ENCODE measurements at places on chromosomes 4 and X.
A peak's percentile ranks its signal among the peaks of the same experiment; 100 is the strongest.

GRCh38 chr4:99202536-99202935, 16.5 kb downstream of the ADH6 start:
- DNase-seq: no peak

- DNase-seq: no peak
Observed at GRCh38 chr4:127209580-127210095, 423.1 kb upstream of the INTU start.

- no peak for DNase-seq
Observed at GRCh38 chrX:45537936-45538335, 337.3 kb upstream of the DIPK2B start.

GRCh38 chrX:42077675-42078074, 154.3 kb upstream of the CASK start:
- DNase-seq: no peak

DNA sequence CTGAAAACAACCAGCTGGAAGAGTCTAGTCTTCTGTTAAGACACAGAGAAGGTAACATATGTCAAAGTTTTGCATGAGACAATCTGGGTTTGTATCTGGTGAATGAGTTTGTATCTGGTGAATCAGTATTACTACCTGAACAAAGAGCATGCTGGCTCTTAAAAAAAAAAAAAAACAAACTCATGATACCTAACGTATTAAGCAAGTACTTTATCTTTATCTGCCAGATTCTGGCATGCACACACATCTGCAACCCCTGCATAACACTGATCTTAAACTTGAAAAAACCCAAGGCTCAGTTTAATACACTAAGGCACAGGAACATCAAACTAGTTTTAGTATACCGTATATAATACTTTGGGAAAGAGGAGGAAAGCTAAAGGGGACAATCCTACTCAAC, 5.8 kb downstream of the YTHDC1 start:
- no peak for DNase-seq

DNA sequence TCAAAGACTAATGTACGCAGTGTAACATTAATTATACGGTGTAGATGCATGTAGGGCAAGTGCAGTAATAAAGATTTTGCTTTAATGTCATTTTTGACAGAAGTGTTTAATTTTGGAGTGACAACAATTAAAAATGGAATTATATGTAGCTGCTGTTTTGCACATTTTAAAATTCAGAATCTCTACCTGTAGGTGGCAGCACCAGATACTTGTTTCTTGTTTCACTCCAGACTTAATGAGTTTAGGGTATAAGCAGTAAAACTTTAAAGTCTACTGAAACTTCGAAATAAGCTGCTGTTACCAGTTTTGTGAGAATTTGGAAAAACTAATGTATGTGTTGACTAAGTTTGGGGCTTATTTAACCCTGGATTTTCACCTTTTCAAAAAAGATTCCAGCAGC, 144.9 kb downstream of the POLA1 start:
- DNase-seq: peak; percentile 7

DNA sequence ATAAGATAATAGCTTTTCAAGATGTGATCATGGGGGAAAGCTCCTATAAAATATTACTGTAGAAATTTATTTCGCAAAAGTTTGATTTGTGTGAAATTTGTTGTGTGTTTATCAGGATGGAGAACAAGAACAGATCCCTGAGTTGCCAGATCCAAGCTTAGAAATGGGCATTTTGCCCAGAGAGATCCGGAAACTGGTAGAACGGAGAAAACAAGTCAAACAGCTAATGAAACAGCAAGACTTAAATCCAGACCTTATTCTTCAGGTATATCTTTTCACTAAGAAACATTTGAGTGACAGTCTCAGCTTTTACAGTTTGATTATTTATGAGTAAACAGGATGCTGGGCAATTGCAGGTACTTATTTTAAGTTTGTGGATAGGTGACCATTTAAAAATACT, 54.5 kb downstream of the POLA1 start:
- no peak for DNase-seq

DNA sequence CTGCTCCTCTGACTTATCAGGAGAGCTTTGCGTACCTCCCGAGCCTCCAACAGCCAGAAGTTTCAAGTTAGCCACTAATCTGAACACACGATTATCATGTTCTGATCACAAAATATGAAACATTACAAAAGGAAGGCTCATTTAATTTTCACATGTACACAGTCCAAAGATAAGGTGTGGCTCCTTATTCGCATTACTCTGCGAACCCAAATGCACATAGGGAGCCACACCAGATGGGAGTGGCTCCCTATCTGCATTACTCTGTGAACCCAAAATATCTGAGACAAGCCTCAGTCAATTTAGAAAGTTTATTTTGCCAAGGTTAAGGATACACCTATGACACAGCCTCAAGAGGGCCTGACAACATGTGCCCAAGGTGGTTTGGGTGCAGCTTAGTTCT, 28.4 kb downstream of the TLR8 start:
- no peak for DNase-seq

DNA sequence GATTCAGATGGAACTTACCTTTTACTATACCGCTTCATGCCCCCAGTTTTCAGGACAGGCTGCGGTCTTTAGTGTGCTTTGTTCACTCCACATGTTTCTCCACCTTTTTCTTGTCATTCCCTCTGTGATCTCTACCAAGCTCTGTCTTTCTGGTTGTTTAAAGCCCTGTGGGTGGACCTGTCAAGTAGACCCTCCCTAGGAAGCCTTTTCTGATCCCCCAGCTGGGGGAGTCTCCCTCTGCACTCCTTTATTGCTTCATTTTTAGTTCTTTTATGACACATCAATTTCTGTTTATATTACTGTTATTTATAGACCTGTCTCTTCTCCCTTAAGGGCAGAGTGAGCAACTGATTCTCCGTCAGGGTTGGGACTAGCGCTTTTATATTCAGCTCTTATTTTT, 150.2 kb downstream of the C4orf33 start:
- no peak for DNase-seq

GRCh38 chr4:111628437-111628836, 516.8 kb upstream of the FAM241A start:
- no peak for DNase-seq

DNA sequence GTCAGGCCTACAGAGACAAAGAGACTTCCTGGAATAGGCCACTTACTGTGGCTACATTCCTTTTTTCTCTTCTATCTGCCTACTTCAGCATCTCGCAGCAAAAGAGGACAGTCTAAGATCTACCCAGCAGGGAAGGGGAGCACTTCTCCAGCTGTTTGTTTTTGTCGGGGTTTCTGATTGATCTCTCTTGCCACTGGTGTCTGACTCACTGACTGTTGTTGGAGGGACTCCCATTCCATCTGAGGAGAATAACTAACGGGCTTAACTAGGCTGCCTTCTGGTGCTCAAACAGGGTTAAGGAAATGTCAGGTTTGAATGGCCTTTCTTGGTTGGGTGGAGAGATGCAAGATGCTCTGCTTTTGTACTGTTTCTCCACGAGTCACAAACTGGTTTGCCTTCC, 100.2 kb upstream of the TMEM164 start:
- DNase-seq: no peak

- DNase-seq: no peak
Observed at GRCh38 chr4:18518098-18518497, 496.5 kb upstream of the LCORL start.

GRCh38 chrX:9420275-9421265, 44.3 kb upstream of the TBL1X start:
- no peak for DNase-seq

DNA sequence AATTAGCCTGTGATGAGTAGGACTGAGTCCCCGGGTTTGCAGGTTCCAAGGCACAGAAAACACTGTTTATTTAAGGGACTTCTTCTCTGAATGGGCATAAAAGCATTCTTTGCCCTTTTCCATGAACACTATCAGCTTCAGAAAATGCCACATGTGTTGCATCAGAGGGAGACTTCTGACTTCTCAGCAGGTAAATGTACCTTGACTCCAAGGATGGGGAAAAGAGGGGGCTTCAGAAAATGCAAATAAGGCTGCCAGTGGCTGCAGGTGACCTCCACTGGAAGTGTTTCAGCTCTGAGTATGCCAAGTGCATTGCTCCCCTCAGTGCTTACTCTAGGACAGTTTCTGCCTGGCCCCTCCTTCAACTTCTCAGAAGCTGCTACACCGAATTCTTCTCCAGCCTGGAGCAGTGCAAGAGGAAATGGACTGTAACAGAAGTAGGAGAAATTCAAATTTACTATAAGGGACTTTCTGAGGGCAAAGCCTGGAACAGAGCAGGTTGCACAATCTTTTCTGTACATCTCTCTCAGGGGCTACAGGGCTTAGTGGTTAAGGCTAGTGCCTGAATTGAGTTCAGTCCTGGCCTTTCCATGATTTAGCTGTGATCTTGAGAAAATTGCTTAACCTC, 233.2 kb downstream of the PTTG2 start:
- DNase-seq: peak; percentile 95

DNA sequence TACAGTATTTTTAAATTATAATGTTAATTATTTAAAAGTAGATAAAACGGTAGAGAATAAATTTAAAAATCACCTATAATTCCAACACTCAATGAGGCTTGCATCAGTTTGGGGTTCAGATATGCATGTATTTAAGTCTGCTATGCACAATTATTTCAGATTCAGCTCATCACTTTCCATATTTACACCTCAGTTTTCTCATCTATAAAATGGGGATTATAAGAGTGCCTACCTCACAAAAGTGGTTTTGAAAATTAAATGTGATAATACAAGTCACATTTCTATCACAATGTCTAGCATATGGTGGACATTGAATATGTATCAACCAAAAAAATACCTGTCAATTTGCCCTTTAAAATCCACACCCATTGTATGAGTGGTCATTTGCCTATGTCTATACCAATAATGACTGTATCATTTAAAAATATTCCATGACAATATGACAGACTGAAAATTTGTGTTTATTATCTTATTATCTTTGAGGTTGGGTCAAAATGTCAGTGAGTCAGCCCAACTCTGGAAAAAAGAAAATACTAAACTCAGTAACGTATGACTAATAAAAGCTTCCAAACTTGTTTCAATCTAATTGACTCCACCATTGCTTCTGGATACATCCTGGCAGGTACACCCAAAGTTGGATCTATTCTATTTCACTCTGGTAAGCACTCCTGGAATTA, 20.8 kb downstream of the OR13H1 start:
- DNase-seq: no peak

DNA sequence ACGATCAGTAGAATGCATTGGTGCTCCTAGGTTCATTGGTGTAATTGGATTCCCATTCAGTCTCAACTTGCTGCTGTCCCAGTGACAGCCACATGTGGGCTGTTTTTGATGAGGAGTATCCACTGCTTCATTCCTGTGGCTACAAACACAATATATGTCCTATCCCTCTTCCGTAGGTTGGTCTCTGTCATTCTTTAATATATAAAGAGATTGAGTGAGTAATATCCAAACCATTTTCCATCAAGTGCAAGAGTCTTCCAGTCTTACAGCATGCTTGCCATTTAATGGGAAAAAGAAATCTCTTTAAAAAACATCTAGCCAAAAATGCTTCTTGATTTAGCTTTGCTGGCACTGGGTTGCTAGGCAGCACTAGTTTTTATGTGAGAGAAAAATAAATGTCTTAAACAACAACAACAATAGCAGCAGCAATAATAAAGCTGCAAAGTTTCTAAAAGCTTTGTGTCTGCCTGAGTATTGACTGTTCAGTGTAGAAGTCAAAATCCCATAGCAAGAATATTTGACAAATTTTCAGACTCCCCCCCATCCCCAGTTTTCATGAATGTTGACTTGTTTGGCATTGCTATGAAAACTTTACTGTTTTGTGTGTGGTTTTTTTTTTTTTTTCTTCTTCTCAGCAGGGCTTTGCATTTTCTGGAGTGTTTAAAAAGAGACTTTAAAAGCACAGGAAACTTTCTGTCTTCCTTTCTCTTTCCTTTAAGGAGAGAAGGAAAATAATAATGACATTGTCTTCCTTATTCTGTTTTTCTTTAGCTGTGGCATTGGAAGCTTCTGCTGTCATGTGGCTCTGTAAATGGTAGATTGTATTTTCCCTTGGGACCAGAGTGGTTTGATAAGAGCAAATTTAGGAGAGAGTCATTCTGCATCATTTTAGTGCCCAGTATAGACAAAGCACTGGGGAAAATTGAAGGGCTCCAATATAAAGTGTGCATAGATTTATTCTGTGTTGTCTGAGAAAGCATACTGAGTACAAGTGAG, 244.3 kb downstream of the ARHGAP10 start:
- DNase-seq: no peak

DNA sequence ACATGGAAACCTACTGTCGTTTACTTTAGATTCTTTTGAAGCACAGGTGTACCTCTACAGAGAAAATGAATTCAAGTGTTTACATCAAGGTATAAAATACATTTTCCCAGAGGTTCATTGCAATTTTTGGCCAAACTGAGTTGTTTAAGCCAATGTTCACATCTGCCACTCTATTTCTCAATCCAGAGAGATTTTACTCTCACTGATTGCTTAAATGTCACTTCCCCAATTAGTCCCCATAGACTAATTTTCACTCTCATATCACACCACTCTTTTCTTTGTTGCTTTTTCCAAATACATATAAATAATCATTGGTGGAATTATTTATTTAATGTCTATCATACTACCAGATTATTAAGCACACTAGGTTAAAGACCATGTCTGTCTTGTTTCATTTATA, 271.8 kb downstream of the PPP3CA start:
- DNase-seq: peak; percentile 72

- DNase-seq: no peak
Observed at GRCh38 chr4:85142451-85142850, 176.0 kb upstream of the WDFY3 start.

GRCh38 chr4:14059006-14059405, 431.5 kb upstream of the BOD1L1 start:
- no peak for DNase-seq

GRCh38 chr4:7524064-7524682, 89.4 kb upstream of the PSAPL1 start:
- DNase-seq: peak; percentile 68

DNA sequence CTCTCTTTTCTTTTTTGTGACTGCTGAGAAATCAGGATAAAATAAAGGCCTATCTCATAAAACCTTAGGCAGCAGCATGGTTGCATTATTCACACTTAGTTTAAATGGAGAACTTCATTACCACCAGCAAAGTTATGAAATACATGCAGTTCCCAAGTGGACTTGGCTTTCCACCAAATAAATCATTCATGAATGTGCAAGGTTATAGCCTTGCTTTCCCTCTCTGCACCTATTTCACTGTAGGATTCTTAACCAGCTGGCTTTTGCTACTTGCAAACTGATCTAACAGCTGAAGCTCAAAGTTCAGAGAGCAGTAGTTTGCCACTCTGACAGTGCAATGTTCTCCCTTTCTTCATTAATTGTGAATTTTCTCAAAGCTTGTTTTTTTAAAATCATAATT, 140.1 kb upstream of the SMIM31 start:
- no peak for DNase-seq

- no peak for DNase-seq
Observed at GRCh38 chr4:36740796-36741310, 459.4 kb downstream of the DTHD1 start.

DNA sequence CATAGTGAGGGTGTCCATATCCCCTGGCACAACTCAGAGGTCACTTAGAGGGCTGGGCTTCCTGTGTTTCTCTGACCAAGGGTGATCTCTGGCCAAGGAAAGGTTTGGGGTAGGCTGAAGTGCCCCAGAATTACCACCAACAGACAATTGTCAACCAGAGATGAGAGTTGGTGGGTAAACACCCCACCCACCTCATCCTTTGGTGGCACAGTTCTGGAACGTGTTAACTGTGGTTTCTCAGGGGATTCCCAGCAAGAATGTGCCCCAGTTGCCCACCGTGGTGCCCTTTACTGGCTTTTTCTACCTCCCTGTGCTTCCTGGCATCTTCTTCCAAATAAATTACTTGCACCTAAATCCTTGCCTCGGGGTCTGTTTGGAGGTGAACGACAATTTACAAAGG, 17.1 kb downstream of the GRPR start:
- DNase-seq: no peak

- DNase-seq: no peak
Observed at GRCh38 chr4:25489253-25489797, 112.3 kb downstream of the ANAPC4 start.
